WTC11 (cell line): ENCODE measurements at places on chromosomes 3 and 15. TPM values are rescaled to one million over a fixed set of nuclear protein-coding genes. Genes with fewer than 3 reads are reported as not detected.

The CYP1A2 gene
- total RNA-seq = 0.07 TPM in 1 of 3 replicates, not detected in the others

The ROPN1 gene
- total RNA-seq = not detected in 3 replicates

The SYNPR gene
- total RNA-seq = 0.78 to 1.4 TPM (median 0.85 TPM) in 3 replicates

The VIPR1 gene
- total RNA-seq = 7.1 to 9.4 TPM (median 7.2 TPM) in 3 replicates

The ANKRD34C gene
- total RNA-seq = not detected in 3 replicates

The EXD1 gene
- 0.26 to 0.44 TPM (median 0.37 TPM) in 3 replicates for total RNA-seq

The SAXO2 gene
- 1.9 to 3.8 TPM (median 2.7 TPM) in 3 replicates for total RNA-seq

The UCN2 gene
- total RNA-seq = 0.34 to 0.46 TPM in 2 of 3 replicates, not detected in the other

GRCh38 chr3:126781889-126782491 is 78.0 kb downstream of the CHCHD6 start:
- DNase-seq = no peak

GRCh38 chr15:39666677-39667076 is 85.8 kb downstream of the THBS1 start:
- DNase-seq = no peak

DNA sequence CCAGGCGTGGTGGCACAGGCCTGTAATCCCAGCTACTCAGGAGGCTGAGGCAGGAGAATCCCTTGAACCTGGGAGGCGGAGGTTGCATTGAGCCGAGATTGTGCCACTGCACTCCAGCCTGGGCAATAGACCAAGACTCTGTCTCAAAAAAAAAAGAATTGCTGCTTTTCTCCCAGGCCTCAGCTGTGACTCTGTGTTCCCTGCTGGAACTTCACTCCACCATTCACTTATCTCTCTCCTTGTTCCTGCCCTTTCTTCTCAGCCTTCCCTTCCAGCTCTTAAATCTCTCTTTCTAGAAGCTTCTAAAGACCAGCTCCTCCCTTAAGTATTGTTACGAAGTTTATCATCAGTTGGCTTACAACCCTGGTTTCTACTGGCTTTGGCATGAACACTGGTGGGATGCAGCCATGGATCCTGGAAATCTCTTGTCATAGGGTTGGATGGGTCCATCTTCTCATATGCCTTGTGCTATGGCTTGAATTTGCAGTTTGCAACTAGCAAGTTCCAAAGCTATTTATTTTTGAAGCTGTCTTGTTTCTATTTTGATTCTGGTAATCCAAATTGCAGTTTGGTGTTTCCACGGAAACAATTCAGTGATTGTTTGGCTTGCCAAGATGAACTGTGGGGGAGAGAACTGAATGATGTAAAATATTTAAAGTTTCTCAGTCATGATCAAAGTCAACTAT is 10.5 kb downstream of the C3orf62 start:
- DNase-seq = no peak

DNA sequence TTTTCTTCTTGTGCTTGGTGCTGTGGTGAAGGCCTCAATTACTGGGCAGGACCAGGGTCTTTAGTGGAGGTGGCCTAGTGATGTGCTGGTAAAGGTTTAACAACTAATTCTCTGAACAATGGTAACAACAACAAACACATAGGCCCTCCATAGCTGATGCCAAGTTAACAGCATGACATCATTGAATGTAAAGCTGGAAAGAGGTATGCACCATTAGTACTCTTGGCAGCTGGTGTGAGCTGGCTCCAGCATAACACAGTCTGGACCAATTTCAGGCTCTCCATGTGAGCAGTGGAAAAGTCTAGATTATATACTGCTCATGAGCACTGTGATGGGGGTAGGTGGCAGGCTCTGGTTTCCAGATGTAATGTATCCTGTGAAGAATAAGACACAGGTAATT is 61.8 kb downstream of the SLC7A14 start:
- no peak for DNase-seq

GRCh38 chr3:39639344-39640236 is 169.8 kb upstream of the MYRIP start:
- DNase-seq = no peak

GRCh38 chr3:88059380-88060170 is 520 bp downstream of the ZNF654 start:
- DNase-seq = no peak

DNA sequence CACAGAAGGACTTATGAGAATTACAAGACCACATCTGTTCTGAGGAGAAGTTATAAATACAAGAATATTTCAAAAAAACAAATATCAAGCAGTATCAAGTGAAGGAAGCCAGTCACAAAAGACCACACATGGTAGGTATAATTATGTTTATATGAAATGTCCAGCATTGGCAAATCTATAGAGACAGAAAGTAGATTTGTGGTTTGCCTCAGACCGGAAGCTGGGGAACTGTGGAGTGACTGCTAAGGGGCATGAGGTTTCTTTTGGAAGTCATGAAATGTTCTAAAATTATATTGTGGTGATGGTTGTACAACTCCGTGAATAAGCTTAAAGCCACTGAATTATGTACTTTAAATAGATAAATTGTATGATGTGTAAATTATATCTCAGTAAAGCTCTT is 136.9 kb downstream of the FRMD5 start:
- no peak for DNase-seq

- no peak for DNase-seq
Observed at GRCh38 chr3:189071446-189071845, 100.3 kb upstream of the TPRG1 start.

DNA sequence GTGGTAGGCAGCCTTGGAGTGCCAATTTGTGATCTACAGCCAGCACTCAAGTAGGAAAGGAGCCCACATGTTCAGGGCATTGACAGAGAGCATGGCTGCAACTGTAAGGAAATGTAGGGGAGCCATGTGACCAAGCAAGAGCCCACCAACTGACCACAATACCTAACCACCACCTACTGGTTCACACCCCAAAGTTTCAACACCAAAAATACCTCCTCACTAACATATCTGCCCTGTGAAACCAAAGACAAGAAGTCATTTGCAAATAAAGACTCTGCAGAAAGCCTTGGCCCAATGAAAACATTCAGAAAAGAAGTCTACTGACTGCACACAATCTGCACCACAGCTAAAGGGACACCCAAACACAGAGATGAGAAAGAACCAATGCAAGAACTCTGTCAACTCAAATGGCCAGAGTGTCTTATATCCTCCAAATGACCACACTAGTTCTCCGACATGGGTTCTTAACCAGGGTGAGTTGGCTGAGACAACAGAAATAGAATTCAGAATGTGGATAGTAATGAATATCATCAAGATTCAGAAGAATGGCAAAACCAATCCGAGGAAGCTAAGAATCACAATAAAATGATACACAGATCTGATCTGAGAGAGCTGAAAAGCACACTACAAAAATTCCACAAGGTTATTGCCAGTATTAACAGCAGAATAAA is 40.6 kb downstream of the SLC9C1 start:
- no peak for DNase-seq

DNA sequence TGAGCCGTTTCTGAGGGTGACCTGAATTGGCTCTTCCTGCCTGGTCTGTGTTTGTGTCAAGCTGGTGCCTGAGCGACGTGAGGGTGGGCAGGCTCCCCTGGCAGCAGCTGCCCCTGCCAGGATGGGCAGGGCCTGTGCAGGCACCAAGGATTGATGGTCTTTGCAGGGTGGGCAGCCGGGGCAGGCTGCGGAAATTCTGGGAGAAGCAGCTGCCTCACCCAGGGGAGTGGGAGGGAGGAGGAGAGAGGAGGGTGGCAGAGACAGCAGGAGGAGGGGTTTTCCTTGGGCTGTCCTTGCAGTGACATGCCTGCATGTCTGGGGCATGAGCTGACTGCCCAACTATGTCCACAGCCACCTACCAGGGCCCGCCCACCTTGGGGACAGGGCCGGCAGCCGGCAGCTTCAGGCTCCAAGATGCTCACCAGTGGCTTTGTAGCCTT is 27.9 kb upstream of the SLC6A6 start:
- DNase-seq = no peak

- DNase-seq = no peak
Observed at GRCh38 chr3:54936561-54936960, 8.7 kb upstream of the LRTM1 start.

DNA sequence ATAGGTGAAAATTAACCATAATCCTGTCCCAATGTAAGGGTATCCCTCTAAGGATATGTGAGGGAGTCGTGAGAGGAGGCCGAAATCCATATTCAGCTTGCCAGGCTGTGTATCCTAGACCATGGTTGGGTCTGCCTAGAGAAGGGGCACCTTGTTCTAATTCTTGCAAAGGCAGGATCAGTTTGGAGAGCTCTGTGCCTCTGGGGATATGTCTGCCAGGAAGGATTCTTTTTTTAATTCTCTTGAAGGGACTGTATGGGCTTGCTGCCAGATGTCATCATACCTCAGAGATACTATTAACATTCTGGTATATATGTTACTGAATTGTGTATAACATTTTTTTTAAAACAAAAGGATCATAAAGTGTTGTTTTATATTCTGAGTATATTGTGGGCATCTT is 2.4 kb downstream of the ATP1B3 start:
- DNase-seq = no peak

GRCh38 chr15:36422631-36423030 is 156.8 kb upstream of the CDIN1 start:
- DNase-seq = no peak
